Fibroblast of skin of scalp (primary cell): ENCODE measurements at places on chromosomes 12 and 14.

- DNase-seq: no peak
These were observed 174.8 kb upstream of the GSC start for GRCh38 chr14:94944636-94945258.

DNA sequence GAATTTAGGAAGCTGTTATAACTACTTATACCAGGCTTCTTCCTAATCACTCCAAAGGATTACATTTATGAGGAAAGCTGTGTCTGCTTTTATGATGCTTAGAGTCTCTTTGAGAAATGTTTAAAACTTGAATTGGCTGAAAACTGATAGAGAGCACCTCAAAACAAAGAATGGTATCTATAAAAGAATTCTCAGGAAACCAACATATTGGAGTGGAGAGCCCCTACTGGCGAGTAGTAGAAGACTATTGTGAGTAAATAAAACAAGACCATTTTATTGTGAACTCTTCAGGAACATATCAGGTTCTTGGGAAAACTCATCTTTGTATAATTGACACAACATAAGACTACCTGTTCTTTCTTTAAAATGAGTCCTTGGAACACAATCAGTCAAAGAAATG is 578.6 kb downstream of the RERGL start:
- DNase-seq: no peak

- peak; percentile 49 for DNase-seq
These were observed 30.3 kb upstream of the PELI2 start for GRCh38 chr14:56087671-56088471.

- DNase-seq: peak; percentile 22
These were observed 15.7 kb downstream of the MDM2 start for GRCh38 chr12:68823696-68824095.

DNA sequence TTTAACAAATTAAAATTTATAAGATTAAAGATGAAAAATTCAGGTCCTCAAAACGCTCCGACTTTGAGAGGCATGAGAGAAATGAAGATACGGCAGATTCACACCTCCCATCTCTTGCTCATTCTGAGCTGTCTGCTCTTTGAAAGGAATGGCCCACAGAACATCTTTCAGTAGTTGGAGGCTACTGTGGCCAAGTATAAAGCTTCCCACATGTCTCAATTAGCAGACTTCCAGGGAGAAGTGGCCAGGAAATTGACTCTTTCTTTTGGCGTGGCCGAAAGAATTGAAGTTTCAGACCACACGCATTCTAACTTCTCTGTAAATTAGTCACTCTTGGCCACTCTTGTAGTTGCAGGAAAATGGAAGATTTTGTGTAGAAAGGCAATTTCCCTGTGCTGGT is 129.2 kb downstream of the DIP2B start:
- DNase-seq: peak; percentile 36
